ENCODE measurements at places on chromosomes 4 and X.

DNA sequence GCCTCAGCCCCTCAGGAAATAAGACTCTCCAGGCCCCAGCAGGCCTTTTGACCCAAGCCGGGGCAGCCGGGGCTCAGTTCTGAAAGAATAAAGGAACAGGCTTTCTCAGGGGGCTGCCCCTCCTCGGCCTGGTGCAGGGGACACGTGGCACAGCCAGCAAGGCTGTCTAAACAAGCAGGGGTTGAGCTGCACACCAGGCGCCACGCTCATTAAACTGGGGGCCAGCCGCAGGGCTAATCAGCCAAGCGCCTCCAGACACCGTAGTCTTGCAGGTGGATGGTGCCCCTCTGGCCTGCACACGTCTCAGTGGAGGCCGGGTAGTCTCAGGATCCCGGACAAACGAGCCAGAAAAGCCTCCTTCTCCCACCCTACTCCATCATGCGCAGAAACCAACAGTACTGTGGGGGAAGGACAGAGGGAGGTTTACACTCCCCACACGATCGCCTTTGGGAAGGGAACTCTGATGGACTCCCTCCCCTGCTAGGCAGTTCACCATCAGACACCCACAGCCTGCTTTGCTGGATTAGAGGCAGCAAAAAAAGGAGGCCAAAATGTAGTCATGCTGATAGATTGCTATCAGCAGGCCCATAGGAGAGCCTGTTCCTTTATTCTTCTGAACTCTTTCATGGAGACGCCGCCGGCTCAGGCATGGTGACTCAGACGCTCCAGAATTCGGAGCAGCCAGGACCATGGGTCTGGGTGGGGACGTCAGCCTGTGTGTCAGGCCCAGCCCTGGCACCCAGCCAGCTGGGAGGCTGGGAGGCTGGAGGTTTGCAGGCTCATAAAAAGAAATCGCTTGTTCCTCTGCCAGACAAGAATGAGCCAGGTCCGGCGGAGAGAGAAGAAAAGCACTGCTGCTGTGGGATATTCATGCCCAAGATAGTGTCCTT is 342.4 kb downstream of the BCOR start:
- DNase-seq: no peak

DNA sequence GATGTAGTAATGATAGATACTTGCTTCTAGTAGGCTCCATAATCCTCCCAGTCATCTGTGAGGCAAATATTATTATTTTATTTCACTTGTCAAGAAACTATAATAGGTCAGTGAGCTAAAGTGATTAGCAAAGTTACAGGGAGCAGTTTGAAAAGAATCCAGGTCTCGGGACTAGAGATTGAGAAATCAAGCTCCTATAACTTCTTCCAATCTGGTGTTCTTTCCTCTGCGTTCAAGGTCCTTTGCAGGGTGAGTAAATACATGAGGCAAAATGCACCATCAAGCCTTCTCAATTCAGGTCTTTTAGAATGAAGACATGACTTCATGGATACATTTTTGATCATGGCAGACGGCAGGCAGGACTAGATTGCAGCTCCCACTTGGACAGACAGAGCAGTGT is 150.4 kb downstream of the FRAS1 start:
- DNase-seq: no peak

- DNase-seq: no peak
Measured at GRCh38 chr4:40621229-40621591, 8.5 kb downstream of the RBM47 start.

DNA sequence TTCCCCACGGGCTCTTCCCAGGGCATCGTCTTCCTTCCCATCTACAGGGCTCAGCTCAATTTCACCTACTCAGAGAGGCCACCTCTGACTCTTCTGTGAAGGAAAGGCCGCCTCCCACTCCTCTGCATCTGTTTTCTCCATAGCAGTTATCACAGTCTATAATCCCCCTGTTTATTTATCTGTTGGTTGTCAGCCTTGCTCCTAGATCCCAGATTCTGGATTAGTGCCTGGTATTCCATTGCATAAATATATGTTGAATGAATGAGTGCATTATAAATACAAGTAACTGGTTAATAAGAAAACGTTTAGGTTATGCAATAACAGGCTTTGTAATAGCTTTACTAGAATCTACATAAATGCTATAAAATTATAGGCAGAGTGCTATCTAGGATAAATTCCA is 52.9 kb downstream of the NSG1 start:
- no peak for DNase-seq

- DNase-seq: no peak
Measured at GRCh38 chr4:38141808-38142500, 181.8 kb downstream of the PTTG2 start.

DNA sequence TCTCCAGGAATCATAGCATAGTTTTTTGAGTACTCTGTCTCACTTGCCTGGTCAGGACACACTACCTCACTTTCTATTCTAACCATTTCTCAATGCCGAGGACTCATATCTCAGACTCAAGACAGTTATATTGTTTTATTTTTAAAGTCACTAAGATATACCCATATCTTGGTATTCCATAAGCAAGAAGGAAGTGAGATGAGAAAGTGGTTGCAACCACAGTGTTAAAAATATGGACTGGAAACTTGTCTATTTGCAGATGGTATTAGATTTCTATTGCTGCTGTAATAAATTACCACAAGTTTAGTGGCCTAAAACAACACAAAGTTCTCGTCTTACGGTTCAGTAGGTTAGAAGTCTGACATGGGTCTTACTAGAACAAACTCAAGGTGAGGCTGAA is 344.8 kb upstream of the MAGEB2 start:
- DNase-seq: no peak

- DNase-seq: no peak
Measured at GRCh38 chrX:1466232-1466661, 13.5 kb upstream of the ASMTL start.

- DNase-seq: peak; percentile 28
Measured at GRCh38 chrX:12770440-12770839, 20.8 kb upstream of the PRPS2 start.

DNA sequence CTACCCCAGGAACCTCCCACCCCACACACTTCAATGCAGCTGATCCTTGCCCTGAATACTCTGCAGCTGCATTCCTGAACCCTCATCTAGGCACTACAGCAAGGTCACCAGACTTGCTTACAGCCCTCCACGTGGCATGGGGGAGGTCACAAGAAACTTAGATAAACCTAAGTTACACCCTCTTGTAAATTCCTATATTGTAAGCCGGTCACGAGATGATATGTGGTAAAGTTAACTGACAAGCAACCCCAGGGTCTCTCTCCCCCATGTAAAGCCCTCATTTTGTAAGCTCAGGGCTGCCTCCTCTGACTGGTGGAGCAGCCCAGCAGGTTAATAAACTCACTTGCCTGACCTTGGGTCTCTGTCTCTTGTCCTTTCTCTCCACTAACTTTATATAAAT is 570.7 kb downstream of the PCDH7 start:
- DNase-seq: no peak

- DNase-seq: no peak
Measured at GRCh38 chr4:76705472-76705871, 192.5 kb downstream of the SOWAHB start.

DNA sequence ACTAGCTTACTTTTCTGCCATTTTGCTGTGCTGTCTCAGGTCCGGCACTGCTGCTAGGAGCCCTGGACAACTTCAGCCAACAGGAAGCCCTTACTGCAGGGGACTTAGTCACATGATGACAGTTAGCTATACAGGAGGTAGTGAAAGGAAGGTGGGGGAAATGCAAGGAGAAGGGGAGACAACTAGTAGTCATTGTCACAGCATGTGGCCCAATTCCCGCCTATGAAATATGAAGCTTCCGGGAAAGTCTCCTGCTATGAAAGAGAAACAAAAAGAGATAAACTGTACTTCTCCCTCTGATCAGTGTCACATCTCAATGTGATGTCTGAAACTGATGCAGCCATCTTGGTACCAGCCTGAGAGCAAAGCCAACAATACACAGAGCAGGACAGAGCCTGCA is 71.6 kb downstream of the AMELX start:
- no peak for DNase-seq

DNA sequence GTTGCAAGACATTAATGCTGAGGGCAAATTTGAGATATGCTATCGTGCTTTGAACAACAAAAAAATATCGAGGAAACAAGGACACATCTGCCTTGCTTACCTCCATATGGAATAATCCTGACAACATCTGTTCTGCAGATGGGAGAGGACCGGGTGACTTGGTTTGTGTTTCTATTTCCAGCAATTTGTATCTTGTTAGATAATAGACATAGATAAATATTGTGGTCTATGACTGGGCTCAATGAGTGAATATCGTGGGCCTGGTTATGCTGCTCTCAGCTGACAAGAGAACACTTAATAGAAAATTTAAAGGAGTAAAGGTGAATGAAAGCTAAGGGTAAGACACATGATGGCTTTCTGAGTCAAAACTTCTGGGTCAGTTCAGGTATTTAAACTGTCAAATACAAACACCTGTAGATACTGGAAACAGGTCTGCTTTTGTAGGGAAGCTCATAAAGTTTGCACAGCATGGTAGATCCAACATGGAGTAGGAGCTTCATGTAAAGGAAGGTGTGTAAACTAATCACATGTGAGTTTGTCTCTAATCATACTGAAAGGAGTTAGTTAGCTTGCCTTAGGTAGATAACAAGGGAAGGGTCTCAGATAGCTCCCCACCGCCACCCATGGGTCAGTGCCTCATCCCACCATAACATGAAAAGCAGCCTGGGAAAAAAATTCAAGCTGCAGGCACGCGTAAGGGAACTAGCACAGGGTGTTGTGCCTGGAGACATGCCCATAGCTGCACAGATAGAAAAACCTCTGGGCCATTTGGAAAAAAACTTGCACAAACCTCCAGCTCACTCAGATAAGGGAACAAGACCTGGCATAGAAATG is 904.1 kb upstream of the EPHA5 start:
- DNase-seq: no peak

GRCh38 chrX:30821116-30821515 is 67.9 kb downstream of the TAB3 start:
- DNase-seq: no peak

DNA sequence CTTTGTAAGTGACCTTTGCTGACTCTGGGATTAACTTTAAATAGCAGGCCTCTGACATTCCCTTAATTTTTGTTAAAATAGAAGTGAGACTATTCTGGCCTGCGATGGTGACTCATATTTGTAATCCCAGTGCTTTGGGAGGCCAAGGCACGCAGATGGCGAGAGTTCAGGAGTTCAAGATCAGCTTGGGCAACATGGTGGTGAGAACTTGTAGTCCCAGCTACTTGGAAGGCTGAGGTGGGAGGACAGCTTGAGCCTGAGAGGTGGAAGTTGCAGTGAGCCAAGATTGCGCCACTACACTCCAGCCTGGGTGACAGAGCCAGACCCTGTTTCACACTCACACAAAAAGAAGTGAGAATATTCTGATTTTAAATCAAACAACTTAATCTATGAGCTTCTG is 27.3 kb downstream of the ZNF330 start:
- no peak for DNase-seq

- DNase-seq: no peak
Measured at GRCh38 chrX:1476682-1477081, 24.0 kb upstream of the ASMTL start.

DNA sequence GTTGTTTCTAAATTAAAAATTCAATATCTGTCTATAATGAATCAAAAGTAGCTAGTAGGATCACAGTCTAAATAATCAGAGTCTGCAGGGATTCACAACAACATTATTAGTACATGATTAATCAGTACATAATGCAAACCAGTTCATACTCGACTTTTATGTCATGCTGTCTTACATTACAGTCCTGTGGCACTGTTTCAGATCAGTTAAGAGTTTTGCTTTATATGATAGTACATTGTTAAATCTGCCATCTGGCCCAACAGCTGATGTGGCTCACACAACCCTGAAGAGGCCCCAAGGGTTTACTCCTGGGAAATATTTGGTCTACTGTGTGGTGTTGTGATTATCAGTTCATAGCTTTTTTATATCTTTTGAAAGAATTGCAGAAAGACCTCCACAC is 247.1 kb upstream of the ETNPPL start:
- no peak for DNase-seq

DNA sequence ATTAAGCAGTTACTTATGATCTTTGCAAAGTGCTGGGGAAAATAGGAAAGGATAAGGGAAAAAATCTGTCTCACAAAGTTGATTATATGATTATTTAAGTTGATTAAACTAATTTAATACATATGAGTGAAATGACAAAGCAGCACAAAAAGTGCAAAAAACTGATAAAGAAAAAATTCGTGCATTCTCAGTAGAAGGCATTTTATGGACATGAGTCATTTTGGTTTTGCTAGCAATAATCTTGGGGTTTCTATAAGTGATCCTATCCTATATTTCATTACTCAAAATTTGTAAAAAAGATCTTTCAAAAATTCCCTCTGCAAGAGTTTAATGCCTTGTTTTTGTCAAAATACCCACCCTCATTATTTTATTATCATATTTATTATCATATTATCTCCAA is 224.2 kb upstream of the ANXA10 start:
- no peak for DNase-seq

- peak; percentile 6 for DNase-seq
Measured at GRCh38 chrX:38860106-38861013, 59.1 kb downstream of the MID1IP1 start.

GRCh38 chrX:2592279-2592678 is 91.5 kb upstream of the DHRSX start:
- no peak for DNase-seq

DNA sequence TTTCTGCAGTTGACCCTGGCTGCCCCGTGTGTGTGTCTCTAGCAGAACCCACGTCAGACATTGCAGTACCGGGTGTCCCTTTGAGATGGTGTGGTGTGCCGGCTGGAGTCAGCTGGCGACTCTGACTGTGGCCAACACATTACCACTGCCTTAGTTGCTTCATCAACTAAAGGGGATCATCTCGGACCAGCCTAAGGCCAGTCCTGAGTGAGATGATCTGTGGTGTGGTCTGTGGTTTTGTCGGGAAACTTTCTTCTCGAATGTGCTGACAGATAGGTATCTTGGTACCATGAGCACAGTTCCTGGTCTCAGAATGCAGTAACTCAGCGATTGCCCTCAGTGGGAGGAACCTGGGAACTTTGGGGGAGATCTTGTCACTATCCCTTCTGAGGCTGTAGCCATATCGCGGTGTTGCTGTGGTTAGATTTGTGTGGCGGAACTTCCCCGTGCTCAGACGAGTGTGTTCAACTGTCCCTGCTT is 15.8 kb downstream of the TBC1D14 start:
- DNase-seq: peak; percentile 60

GRCh38 chrX:13464599-13465275 is 104.7 kb upstream of the EGFL6 start:
- DNase-seq: no peak
